ENCODE measurements at places on chromosomes 16 and 17. TPM values are rescaled to one million over a fixed set of nuclear protein-coding genes. Genes with fewer than 3 reads are reported as not detected.

CRYBA1 gene
- total RNA-seq = not detected

TSEN54 gene
- 30.2 TPM for total RNA-seq

WNT9B gene
- under 0.01 TPM for total RNA-seq

OR1D2 gene
- not detected for total RNA-seq

SHMT1 gene
- 18.9 TPM for total RNA-seq

UTS2R gene
- total RNA-seq = not detected

RGS9 gene
- total RNA-seq = 0.27 TPM

UBN1 gene
- total RNA-seq = 30.4 TPM

TMEM235 gene
- under 0.01 TPM for total RNA-seq

MSLN gene
- total RNA-seq = under 0.01 TPM

OR3A2 gene
- total RNA-seq = 12.7 TPM

CACNG3 gene
- not detected for total RNA-seq

Data from hematopoietic multipotent progenitor cell (in vitro differentiated cells).